NCI-H1105 (cell line): ENCODE measurements at places on chromosomes 6 and 20.

GRCh38 chr6:31769684-31770371, 7.3 kb downstream of the VWA7 start:
- DNase-seq, result peak; percentile 53

- no peak for DNase-seq
Observed at GRCh38 chr6:10237298-10238038, 177.4 kb downstream of the TFAP2A start.

- peak; percentile 91 for DNase-seq
Observed at GRCh38 chr6:44000164-44000842, 126.9 kb downstream of the MRPL14 start.

- no peak for DNase-seq
Observed at GRCh38 chr6:92281571-92282076, 1137.7 kb downstream of the EPHA7 start.

- DNase-seq, result no peak
Observed at GRCh38 chr20:36629719-36630681, 16.0 kb downstream of the SLA2 start.

GRCh38 chr6:168640768-168641167, 199.8 kb downstream of the SMOC2 start:
- no peak for DNase-seq

DNA sequence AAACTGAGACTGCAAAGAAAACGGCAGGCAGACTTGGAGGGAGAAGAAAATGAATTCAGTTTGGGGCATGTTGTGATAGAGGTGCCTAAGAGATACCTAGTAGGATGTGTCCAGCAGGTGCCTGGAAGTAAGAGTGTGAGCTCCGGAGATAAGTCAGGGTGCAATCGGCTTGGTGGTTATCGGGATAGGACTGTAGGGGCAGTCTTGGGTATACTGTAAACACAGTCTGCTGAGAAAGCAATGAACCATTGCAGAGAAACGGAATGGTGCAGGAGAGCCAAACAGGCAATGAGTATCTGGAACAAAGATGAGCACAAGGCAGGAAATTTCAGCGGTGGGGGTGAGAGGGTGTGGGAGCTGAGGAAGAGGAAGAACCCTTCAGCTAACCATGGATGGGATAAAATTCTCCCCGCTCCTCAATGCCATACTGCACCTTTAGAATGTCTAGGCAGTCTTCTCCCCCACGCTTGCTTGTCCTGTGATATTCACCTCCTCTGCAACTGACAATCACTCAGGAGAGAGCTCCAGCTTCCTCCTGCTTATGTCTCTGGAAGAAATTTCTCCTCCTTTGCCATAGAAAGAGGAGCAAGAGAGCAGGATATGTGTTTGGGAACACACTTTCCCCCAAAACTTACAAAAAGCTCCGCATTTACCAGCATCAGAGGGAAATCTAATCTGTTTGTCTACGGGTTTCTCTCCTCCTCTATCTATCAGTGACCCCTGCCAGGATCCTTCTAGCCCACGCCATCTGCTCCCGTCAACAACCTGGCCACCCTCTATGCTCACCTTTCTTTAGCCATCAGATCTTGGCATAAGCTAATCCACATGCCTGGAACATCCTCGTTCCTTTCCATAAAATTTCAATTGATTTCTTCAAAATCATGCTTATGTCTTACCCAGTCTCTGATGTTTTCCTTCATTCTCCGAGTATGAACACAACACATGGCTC, 381.7 kb upstream of the JARID2 start:
- DNase-seq, result no peak

DNA sequence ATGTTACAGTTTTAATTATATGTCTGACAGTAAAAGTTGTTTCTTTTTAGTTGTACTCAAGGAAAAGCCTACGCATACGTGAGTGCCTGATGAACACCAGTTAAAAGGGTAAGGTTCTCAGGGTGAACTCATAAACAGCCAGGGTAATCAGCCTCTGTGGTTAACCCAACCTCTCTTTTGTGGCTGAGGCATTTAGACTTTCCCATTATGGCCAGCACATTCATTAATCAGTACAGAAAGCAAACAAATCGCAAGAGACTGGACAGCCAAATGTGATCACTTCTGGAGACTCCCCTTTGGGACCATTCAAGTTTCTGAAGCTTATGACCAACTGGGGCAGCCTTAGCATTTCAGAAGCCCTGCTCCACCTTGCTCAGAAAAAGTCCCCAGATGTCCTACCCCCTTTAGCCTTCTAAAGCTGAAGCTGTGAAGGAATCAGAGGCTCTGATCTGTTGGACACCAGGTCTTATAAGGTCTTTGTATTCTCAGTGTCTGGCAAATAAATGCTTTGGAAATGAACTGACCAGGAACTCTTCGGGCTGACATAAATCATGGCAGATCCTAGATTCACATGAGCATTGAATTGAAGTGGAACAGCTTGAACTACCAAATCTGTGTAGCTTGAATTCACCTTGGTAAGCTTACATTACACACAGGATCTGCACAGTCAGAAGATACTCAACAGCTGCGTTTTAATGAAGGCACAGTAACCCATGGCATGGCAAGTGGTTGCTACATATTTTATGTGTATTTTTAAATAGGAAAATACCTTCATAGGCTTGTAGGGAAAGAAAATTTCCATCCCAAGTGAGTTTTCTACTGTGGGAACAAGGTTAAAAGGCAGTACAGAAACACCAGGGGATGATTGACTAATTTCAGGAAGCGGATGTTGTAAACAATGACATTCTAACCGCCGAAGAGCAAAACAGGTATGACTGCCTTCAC, 18.7 kb downstream of the IL20RA start:
- DNase-seq, result no peak

GRCh38 chr6:125201961-125202729, 48.6 kb downstream of the TPD52L1 start:
- DNase-seq, result no peak

GRCh38 chr20:39878320-39878719, 810.7 kb downstream of the MAFB start:
- DNase-seq, result no peak

GRCh38 chr20:41392871-41393704, 26.5 kb upstream of the EMILIN3 start:
- no peak for DNase-seq

DNA sequence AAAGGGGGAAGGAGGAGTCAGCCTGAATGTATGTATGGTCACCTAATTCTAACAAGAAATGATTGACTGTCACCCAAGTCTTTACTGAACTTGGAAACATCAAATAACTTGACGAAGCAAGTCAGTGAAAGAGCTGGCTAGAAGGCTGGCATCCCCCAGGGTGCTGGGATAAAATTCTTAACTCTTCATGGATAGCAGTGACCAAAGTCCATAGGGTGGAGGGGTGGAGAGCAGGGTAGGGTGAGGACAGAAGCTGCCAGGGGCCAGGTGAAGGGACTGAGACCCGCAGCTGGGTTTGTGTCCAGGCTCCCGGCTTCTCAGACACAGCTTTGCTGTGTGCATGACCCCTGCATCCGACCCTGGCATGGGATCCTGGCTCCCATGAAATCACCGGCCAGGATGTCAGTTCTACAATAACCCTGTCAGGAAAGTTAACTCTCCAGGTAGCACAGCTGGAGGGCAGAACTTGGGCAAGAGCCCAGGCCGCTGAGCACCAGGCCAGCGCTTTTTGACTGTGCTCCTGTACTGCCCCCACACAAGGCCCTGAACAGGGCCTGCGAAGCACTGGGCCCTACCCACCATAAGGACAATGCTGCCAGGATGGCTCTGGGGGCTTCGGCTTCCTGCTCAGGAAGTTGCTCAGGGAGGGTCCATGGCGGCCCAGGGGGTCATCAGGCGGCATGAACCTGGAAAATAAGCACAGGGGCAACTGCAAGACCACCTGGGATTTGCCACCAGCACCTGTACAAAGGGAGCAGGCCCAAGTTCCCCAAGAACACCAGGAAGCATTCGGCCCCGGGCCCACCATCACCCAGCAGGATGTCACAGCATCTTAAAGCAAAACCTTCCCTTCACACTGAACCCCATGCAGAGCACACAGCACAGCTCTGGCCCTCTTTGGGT, 32.5 kb downstream of the ZC3H12D start:
- DNase-seq, result no peak

DNA sequence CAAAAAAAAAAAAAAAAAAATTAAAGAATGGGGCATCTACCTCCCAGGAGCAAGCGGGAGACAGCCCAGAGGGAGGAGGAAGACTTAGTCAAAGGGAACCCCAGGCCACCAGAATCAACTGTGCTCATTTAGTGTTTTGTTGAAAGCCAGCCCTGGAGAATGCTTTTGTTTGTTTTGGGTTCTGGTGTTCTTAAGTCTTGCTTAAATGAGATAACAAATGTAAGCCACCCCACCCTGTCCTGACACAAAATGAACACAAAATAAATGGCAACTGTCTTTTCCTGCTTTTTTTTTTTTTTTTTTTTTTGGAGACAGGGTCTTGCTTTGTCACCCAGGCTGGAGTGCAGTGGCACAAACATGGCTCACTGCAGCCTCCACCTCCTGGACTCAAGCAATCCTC, 165.0 kb upstream of the JARID2 start:
- no peak for DNase-seq

DNA sequence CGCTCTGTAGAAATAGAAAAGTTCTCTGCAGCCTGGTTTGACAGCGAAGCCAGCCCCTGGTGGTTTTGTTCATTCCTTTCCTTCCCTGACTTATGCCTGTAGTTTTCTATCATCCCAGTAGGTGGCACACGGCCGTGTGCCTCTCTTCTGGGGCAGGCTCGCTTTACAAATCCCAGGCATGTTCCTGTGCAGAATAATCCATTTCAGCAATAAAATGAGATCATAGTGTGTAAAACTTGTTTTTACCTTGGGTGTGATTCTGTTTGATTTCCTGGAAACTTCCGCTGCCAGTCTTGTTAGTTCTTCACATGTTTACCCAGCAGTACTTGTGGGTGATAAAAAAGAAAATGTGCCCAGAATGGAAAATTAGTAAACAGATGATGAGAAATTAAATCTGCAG, 7.4 kb upstream of the INSM1 start:
- DNase-seq, result peak; percentile 82

DNA sequence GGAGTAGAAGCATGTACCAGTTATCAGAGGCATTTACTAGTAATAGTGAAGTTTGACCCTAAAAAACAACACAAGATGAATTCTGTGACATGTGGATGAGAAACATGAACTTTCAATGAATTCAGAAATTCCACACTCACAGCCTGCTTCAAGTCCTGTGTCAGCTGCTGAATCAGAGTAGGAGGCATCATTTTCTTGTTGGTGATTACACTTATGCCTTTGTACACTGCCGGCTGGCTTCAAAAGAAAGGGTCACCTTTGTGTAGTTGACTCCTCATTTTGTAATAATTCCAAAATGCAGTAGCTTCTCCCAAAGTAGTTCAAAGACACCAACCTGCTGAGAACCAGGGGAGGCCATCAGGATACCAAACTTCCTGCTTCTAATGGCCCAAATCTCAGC, 165.5 kb downstream of the BACH2 start:
- DNase-seq, result no peak

GRCh38 chr20:7031222-7031621, 263.7 kb downstream of the BMP2 start:
- no peak for DNase-seq

- no peak for DNase-seq
Observed at GRCh38 chr20:64222291-64222735, 33.2 kb upstream of the PCMTD2 start.

- DNase-seq, result no peak
Observed at GRCh38 chr20:6882561-6883291, 115.2 kb downstream of the BMP2 start.

DNA sequence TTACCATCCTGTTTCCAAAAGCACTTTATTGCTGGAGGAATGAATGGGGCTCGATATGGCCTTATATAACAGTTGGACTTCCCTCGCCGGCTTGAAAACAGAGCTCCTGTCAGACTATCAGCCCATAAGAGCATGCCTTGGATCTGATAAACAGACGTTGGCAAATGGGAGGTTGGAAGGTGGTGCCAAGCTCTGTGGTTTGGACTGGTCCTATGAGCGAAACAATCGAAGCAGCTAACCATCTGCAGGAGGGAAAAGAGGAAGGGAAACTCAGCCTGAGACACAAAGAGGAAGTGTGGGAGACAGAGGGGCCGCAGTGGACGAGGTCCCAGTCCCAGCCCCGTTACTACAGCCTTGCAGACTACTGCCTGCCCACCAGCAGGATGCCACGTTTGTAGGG, 92.9 kb downstream of the TFAP2C start:
- DNase-seq, result no peak

DNA sequence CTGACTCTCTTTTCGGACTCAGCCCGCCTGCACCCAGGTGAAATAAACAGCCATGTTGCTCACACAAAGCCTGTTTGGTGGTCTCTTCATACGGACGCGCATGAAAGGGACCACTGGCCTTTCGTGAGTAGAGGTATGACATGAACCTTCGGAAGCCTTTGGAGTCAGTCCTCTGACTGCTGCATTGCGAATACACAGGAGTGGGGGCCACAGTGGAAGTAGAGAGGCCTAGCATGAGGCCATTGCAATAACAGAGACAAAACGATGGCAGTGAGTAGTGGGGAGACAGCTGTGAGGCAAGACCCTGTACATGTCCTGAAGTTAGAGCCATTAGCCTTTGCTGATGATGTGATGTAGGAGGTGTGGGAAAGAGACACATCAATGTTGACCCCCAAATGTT, 56.4 kb downstream of the SMPDL3A start:
- DNase-seq, result no peak

DNA sequence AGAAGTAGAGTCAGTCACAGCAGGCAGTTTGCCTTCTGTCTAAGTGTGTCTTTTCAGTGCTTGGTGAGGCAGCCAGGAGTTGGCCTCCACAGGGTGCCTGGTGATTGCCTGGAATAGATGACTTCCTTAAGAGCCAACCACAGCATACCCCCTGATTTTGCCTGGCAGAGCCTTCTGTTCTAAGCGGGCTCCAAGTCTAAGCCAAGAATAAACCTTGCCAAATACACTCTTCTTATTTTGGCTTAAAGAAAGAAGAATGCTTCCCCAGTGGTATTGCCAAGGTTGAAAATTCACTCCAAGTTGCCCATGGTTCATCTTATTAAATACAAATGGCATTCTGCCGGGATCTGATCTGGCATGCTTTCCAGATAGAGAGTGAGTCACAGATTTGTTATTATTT, 1424.8 kb upstream of the EYS start:
- DNase-seq, result no peak

DNA sequence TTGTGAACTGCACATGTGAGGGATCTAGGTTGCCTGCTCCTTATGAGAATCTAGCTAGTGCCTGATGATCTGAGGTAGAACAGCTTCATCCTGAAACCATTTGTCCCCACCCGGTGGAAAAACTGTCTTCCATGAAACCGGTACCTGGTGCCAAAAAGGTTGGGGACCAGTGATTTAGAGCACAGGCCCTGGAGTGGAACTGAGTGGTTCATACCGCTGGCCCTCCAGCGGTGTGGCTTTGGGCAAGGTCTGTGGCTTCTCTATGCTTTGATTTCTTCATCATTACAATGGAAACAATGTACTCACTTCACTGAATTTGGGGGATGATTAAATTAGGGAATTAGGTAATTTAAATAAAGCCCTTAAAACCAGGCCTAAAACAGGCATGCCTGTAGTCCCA, 36.3 kb downstream of the CD164 start:
- DNase-seq, result no peak
